Psoas muscle (tissue), 8 donors: ENCODE measurements at places on chromosomes 6 and 20. TPM values are rescaled to one million over a fixed set of nuclear protein-coding genes. Genes with fewer than 3 reads are reported as not detected.

The ZBTB12 gene
- total RNA-seq = 1.1 TPM

DNA sequence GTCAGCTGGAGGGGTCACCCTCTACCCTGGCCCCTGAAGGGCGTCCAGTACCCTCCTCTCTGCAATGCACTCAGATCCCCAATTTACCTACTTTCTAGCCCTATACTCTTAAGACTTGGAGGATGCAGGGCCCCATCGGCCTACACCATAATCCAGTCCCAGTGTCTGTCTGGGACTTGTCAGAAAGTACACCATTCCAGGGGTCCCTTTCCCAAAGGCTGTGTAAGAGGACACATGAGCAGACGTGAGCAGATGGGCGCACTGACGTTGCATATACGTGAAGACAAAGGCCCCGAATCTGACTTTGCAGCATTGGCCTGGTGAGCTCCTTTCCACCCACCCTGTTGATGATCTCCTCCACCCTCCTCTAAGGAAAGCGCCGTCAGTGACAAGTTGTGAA, 20.9 kb upstream of the SMOC2 start:
- H3K4me1 ChIP-seq = no peaks in the 10 kb centered on the region
- H3K27ac ChIP-seq = no peak overlapping the region
- H3K36me3 ChIP-seq = no peaks in the 10 kb centered on the region
- H3K27me3 ChIP-seq = peaks cover 8% of the 10 kb centered on the region
- H3K4me3 ChIP-seq = no peak overlapping the region

The EXOC2 gene
- total RNA-seq = 15.9 TPM

- no peaks in the 10 kb centered on the region for H3K27me3 ChIP-seq
- H3K4me1 ChIP-seq = peaks cover 21% of the 10 kb centered on the region
- H3K4me3 ChIP-seq = no peak overlapping the region
- no peaks in the 10 kb centered on the region for H3K36me3 ChIP-seq
- no peak overlapping the region for H3K27ac ChIP-seq
Measured at GRCh38 chr20:1890469-1891262, 4.5 kb upstream of the SIRPA start.

The RSPH9 gene
- 0.11 TPM for total RNA-seq

DNA sequence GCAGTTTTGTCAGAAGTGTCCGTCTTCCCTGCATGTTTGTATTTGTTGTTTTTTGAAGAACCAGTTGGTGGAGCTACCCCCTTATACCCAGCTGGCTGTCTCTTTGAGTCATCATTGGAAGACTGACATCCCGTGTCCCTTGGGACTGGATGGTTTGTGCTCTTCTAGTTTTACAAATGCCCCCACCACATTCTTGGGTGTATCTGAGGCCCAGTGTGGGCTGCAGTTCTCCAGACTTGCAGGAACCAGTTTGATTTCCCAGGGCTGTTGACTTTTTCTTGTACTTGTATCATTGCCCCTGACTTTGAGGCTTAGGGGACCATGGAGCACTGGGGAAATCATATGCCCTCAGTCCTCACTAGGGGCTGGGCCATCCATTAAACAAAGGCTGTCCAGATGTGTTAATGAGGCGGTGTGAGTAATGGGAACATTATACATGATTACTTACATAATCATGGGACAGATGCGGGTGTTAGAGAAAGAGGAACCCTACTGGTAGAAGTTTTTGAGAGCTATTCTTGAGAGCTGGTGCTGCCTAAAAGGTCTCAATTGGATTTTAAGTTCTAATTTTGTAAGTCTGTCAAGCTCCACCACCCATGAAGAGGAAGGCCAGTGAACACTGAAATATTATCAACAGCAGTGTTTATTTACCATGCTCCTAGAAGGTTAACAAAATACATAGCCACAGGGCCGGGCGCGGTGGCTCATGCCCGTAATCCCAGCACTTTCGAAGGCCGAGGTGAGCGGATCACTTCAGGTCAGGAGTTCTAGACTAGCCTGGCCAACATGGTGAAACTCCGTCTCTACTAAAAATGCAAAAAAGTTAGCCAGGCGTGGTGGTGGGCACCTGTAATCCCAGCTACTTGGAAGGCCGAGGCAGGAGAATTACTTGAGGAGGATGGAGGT, 8.5 kb downstream of the JARID2 start:
- peaks cover 68% of the 10 kb centered on the region for H3K4me1 ChIP-seq
- H3K27ac ChIP-seq = peak overlapping the region; percentile 98
- H3K36me3 ChIP-seq = no peaks in the 10 kb centered on the region
- H3K4me3 ChIP-seq = no peak overlapping the region
- H3K27me3 ChIP-seq = no peaks in the 10 kb centered on the region
- DNase-seq = no peak

The SPATS1 gene
- not detected for total RNA-seq

- H3K27ac ChIP-seq = peak overlapping the region; percentile 92
- peaks cover 60% of the 10 kb centered on the region for H3K4me1 ChIP-seq
- no peaks in the 10 kb centered on the region for H3K27me3 ChIP-seq
- no peaks in the 10 kb centered on the region for H3K36me3 ChIP-seq
- no peak overlapping the region for H3K4me3 ChIP-seq
Measured at GRCh38 chr6:72953971-72954381, 271.3 kb downstream of the KHDC1L start.

The EDN3 gene
- 1.3 TPM for total RNA-seq

DNA sequence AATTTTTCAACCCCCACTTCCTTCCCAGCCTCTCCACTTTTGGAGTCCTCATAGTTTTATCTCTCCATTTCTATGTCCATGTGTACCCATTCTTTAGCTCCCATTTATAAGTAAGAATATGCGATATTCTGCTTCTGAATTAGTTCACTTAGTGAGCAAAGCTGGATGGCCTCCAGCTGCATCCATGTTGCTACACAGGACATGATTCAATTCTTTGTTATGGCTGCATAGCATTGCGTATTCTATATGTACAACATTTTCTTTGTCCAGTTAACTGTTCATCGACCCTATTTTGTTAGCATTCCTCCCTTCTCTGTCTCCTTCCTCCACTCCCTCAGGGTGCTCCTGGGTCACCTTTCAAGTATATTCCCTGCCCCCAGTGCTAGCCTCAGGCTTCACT, 210.0 kb upstream of the SSTR4 start:
- H3K4me1 ChIP-seq = no peaks in the 10 kb centered on the region
- DNase-seq = no peak
- H3K4me3 ChIP-seq = no peak overlapping the region
- no peaks in the 10 kb centered on the region for H3K36me3 ChIP-seq
- no peak overlapping the region for H3K27ac ChIP-seq

The NOX3 gene
- not detected for total RNA-seq

DNA sequence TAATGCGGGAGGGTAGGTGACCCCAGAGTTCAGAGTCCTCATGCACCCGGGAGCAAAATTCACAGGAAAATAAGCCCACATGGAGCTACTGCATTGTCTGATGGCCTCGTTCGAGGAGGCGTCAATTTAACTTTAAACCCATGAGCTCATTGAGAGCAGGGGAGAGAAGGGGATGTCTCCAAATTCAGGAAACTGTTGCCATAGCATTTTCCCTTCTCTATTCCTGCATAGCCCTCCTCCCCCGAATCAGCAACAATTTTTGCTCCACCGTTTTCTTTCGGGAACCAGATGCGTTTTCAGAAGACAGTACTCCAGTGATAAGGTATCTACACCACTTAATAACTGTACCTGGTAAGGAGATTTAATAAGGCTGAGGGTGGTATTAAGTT, 324 bp upstream of the LAMP5 start:
- DNase-seq = no peak
- H3K4me3 ChIP-seq = no peak overlapping the region
- no peaks in the 10 kb centered on the region for H3K4me1 ChIP-seq
- H3K27me3 ChIP-seq = peaks cover 13% of the 10 kb centered on the region
- H3K36me3 ChIP-seq = no peaks in the 10 kb centered on the region

DNA sequence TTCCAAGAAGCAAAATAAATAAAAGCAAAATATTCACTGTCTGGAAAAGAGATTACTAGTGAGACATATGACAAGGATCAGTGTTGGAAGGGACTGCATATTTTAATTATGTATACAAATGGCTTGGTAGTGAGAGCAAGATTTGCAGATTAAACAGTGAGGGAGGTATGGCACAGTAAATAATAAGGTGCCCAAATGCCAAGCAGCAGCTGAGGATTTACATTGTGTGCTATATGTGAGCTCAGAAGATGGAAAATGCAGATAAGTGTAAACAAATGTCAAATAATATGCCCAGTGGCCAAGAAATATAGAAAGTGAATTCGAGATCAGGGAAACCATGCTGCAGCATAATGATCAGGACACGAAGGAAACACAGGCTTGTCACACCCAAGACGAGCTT, 173.8 kb upstream of the NRSN1 start:
- no peaks in the 10 kb centered on the region for H3K27me3 ChIP-seq
- DNase-seq = no peak
- no peak overlapping the region for H3K27ac ChIP-seq

GRCh38 chr6:117346142-117346930, 79.4 kb downstream of the ROS1 start:
- no peaks in the 10 kb centered on the region for H3K27me3 ChIP-seq
- no peak for DNase-seq
- peak overlapping the region; percentile 35 for H3K4me3 ChIP-seq

DNA sequence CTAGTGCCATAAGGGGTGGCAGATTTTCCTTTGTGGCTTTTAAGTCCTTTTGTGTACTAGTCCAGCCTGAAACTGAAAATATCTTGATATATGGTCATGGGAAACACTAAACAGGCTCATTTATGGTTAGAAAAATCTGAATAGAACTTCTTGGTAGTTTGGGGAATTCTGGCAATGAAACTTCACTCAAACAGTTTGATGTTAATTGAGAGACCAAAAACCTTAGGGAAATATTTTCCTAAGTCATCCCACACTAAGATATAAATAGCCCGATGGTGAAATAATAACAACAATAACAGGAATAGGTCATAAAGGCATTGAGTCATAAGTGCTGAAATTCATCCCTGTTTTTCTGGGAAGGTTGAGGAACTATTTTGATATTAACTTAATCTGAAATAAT, 146.2 kb upstream of the SMLR1 start:
- no peak overlapping the region for H3K4me3 ChIP-seq
- no peaks in the 10 kb centered on the region for H3K27me3 ChIP-seq
- peak overlapping the region; percentile 17 for H3K27ac ChIP-seq
- no peaks in the 10 kb centered on the region for H3K4me1 ChIP-seq

GRCh38 chr20:57748601-57749130, 38.9 kb upstream of the PMEPA1 start:
- H3K4me3 ChIP-seq = peak overlapping the region; percentile 60
- peak; percentile 84 for DNase-seq
- H3K27ac ChIP-seq = peak overlapping the region; percentile 63
- peaks cover 18% of the 10 kb centered on the region for H3K4me1 ChIP-seq

GRCh38 chr20:52668626-52669025, 303.5 kb upstream of the TSHZ2 start:
- no peaks in the 10 kb centered on the region for H3K27me3 ChIP-seq
- no peak for DNase-seq
- no peaks in the 10 kb centered on the region for H3K36me3 ChIP-seq
- no peak overlapping the region for H3K27ac ChIP-seq
- H3K4me1 ChIP-seq = no peaks in the 10 kb centered on the region

The ZFP57 gene
- not detected for total RNA-seq

DNA sequence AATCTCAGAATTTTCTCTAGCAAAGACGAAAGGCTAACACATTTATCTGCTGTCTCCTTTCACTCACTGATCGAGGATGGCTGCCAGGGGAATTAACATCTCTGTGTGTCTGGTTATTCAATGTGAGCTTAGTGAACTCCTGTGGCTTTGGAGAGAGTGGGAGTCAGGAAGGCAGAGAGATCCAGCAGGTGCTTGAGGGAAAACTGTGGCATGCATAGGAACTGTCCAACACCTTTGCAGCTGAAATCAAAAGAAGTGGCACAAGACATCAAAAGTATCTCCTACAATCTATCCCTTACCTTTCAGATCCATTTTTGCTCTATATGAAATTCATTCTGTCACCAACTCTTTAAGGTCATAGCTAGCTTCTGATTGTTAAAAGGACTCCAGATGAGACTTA, 11.8 kb upstream of the FAM184A start:
- H3K4me3 ChIP-seq = no peak overlapping the region
- no peak overlapping the region for H3K27ac ChIP-seq
- H3K36me3 ChIP-seq = no peaks in the 10 kb centered on the region
- H3K4me1 ChIP-seq = no peaks in the 10 kb centered on the region
- no peak for DNase-seq

DNA sequence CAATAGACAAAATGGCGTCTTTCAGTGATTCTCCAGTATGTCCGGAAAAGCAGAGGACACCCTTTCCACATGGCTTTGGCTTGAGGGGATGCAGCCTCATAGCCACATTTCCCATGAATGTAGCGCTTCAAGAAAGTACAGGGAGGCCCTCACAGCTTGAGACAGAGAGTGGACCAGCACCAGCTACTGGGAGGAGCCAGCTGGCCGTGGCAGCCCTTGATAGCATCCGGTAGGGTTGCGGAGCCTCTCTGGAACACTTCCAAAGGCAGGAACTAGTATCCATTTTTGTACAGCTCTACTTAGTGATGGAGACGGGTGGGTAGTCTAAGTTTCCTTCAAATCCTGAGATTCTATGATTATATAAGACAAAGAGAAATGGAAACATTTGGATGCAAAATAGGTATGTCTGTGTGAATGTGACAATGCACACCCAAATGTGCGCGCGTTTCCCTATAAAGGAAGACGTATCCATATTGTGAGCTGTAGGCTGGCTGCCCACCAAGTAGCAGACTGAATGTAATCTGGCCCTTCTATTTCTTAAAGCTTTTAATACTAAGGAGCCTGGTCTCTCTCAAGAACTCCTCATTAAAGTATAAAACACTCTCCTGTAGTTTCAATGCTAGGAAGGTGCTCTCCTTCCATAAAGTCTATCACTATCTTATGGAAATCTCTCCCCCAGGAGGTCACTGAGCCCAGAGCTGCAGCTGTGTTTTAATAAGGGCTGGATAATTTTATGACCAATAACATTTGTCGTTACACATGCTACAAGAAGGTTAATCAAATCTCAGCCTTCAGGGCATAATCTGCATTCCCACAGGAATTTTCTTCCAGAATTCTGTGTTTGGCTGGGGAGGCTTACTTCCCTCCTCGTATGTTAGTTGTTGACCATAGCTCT, 74.0 kb downstream of the SOBP start:
- no peak overlapping the region for H3K27ac ChIP-seq
- H3K4me1 ChIP-seq = no peaks in the 10 kb centered on the region
- H3K36me3 ChIP-seq = no peaks in the 10 kb centered on the region
- no peak for DNase-seq
- H3K4me3 ChIP-seq = no peak overlapping the region

The FABP7 gene
- total RNA-seq = 63.6 TPM

The RNF114 gene
- 92.7 TPM for total RNA-seq

The CFAP61 gene
- 59.4 TPM for total RNA-seq

GRCh38 chr6:146876271-146877151, 277.7 kb downstream of the ADGB start:
- H3K27me3 ChIP-seq = no peaks in the 10 kb centered on the region
- H3K4me3 ChIP-seq = no peak overlapping the region
- peaks cover 8% of the 10 kb centered on the region for H3K4me1 ChIP-seq
- DNase-seq = no peak

The CFAP206 gene
- not detected for total RNA-seq

- no peaks in the 10 kb centered on the region for H3K27me3 ChIP-seq
- no peaks in the 10 kb centered on the region for H3K4me1 ChIP-seq
- no peak overlapping the region for H3K4me3 ChIP-seq
Measured at GRCh38 chr6:37492236-37492972, 7.3 kb downstream of the CCDC167 start.

The ASIP gene
- total RNA-seq = not detected
